ENCODE measurements at places on chromosomes 2 and 18. TPM values are rescaled to one million over a fixed set of nuclear protein-coding genes. Genes with fewer than 3 reads are reported as not detected.
A peak's percentile ranks its signal among the peaks of the same experiment; 100 is the strongest.

DNA sequence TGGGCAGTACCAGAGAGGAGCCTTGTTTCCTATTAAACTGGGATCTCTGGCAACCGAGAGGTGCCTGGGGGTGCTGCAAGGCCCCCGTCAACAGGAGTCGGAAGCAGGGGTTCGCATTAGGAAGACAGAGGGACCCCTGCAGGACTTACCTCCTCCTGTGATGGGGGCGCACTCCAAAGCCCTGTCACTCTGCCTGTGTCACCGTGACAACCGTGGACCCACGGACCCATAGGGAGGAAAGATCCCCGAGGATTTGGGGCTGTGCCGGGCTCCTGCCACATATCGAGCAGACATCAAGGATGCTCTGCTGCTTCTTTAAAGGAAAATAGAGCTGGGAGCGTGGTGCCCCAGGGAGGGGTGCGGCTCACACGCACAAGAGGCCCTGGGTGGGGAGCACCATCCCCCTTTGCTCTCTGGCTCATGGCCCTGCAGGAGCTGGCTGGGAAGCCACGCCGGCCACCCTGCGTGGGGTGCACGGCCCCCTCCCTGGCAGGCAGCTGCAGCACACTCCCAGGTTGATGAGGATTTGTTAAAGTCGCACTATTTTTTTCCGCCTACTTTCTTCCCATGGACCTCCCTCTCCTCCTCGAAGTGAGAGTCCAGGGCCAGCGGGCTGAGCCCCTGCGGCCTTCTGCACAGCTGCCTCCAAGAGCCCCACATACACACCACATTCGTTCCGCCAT lies 167.5 kb downstream of the TWIST2 start:
- no peak overlapping the region for H3K4me3 ChIP-seq
- peaks cover 5% of the 10 kb centered on the region for H3K27me3 ChIP-seq
- no peak for DNase-seq
- no peaks in the 10 kb centered on the region for H3K4me1 ChIP-seq
- H3K27ac ChIP-seq = no peak overlapping the region

GRCh38 chr2:191696001-191696400 lies 18.1 kb downstream of the NABP1 start:
- H3K4me3 ChIP-seq = no peak overlapping the region
- no peak for DNase-seq
- H3K4me1 ChIP-seq = peaks cover 7% of the 10 kb centered on the region
- no peak overlapping the region for H3K27ac ChIP-seq
- H3K36me3 ChIP-seq = peaks cover 7% of the 10 kb centered on the region

- DNase-seq = no peak
- no peaks in the 10 kb centered on the region for H3K36me3 ChIP-seq
- no peak overlapping the region for H3K4me3 ChIP-seq
- H3K27ac ChIP-seq = no peak overlapping the region
- H3K27me3 ChIP-seq = peaks cover 5% of the 10 kb centered on the region
Measured at GRCh38 chr2:232377319-232377718, 1.2 kb upstream of the ALPP start.

- no peak overlapping the region for H3K27ac ChIP-seq
- H3K4me3 ChIP-seq = no peak overlapping the region
Measured at GRCh38 chr2:176557821-176558220, 288.6 kb downstream of the MTX2 start.

DNA sequence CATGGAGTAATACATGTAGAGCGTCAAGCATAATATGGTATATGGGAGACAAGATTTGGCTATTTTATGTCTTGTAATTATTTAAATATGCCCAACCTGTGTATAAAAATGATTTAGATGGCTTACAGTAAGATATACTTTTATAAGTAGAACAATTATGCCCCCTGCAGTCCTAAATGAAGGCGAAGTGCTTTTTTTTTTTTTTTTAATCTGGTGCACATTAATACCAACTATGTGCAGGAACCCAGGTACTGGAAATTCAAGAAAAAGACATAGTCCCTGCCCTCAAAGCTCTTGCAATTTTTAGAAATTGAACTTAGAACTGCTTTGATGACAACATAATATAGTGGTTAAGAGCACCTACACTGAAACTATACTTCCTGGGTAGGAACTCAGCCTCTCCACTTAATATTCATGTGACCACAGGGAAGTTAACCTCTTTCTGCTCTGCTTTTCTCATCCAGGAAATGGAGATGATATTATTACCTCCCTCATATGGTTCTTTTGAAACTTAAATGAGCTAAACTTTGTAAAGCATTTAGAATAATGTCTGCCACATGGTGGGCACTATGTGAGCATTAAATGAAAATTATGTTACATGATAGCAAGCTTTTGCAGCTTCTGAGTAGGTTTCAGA lies 38.1 kb downstream of the AFTPH start:
- H3K4me1 ChIP-seq = peaks cover 24% of the 10 kb centered on the region
- no peak overlapping the region for H3K4me3 ChIP-seq
- no peaks in the 10 kb centered on the region for H3K27me3 ChIP-seq
- peak; percentile 29 for DNase-seq
- H3K27ac ChIP-seq = no peak overlapping the region

- DNase-seq = no peak
- H3K27me3 ChIP-seq = no peaks in the 10 kb centered on the region
- H3K4me1 ChIP-seq = no peaks in the 10 kb centered on the region
- H3K4me3 ChIP-seq = no peak overlapping the region
Measured at GRCh38 chr2:118614841-118615271, 232.6 kb downstream of the EN1 start.

- H3K4me1 ChIP-seq = peaks cover 9% of the 10 kb centered on the region
- peak; percentile 5 for DNase-seq
- H3K27ac ChIP-seq = no peak overlapping the region
Measured at GRCh38 chr2:9002637-9003365, 683 bp downstream of the MBOAT2 start.

DNA sequence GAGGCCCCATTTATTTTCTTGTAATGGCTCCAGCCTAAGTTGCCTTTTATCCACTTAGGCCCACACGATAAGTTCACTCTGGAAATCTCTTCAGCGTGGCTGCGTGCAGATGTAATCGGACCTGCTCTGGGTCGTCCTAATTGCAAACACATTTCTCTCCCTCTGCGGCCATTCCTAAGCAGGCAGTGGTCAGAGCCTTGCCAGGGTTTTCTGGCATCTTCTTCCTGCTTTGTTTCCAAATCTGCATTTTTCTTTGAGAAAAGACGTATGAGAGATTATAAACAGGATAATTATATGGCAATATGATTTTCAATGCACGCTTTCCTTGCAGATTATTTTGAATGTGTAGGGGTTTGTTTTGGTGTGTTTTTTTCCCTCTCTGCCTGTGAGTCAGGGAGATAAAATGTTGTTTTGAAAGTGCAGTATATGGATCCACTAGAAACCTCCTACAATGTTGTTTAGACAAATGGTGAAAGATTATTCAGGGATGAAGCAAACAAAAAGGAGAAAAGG lies 239.4 kb upstream of the TANK start:
- no peak for DNase-seq
- H3K27me3 ChIP-seq = no peaks in the 10 kb centered on the region
- H3K36me3 ChIP-seq = no peaks in the 10 kb centered on the region
- H3K4me1 ChIP-seq = no peaks in the 10 kb centered on the region

DNA sequence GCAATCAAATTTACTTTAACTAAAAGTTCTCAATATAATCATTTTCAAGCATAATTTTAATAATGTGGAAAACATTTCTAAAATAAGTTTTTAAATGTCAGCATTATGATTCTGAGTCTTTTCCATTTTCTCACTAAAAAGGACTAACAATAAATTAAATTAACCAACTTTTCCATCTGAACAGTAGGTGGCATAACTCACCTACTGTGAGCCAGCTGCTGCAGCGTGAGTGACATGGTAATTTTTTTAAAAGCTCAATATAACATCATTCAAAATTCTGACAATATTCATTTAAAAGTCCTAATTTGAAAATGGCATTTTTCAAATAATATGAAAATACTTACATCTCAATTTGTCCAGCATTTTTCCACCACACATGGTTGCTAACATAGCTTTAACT lies 66.5 kb downstream of the DTNB start:
- no peaks in the 10 kb centered on the region for H3K36me3 ChIP-seq
- no peak overlapping the region for H3K4me3 ChIP-seq
- H3K4me1 ChIP-seq = no peaks in the 10 kb centered on the region
- DNase-seq = no peak

GRCh38 chr2:143720095-143720664 lies 591.0 kb downstream of the ARHGAP15 start:
- H3K4me3 ChIP-seq = no peak overlapping the region
- peaks cover 3% of the 10 kb centered on the region for H3K36me3 ChIP-seq
- H3K27ac ChIP-seq = no peak overlapping the region
- H3K27me3 ChIP-seq = no peaks in the 10 kb centered on the region
- H3K4me1 ChIP-seq = peaks cover 22% of the 10 kb centered on the region

- peaks cover 2% of the 10 kb centered on the region for H3K27me3 ChIP-seq
- no peak overlapping the region for H3K4me3 ChIP-seq
- peaks cover 5% of the 10 kb centered on the region for H3K36me3 ChIP-seq
- no peak overlapping the region for H3K27ac ChIP-seq
Measured at GRCh38 chr2:95260028-95261023, 13.9 kb upstream of the PROM2 start.

- no peaks in the 10 kb centered on the region for H3K4me1 ChIP-seq
- H3K27me3 ChIP-seq = peaks cover 4% of the 10 kb centered on the region
- no peak overlapping the region for H3K4me3 ChIP-seq
- DNase-seq = no peak
- H3K27ac ChIP-seq = no peak overlapping the region
Measured at GRCh38 chr2:36697424-36698066, 1.0 kb downstream of the VIT start.

- no peaks in the 10 kb centered on the region for H3K27me3 ChIP-seq
- H3K36me3 ChIP-seq = peaks cover 39% of the 10 kb centered on the region
- no peak for DNase-seq
- no peak overlapping the region for H3K4me3 ChIP-seq
- H3K27ac ChIP-seq = no peak overlapping the region
- no peaks in the 10 kb centered on the region for H3K4me1 ChIP-seq
Measured at GRCh38 chr2:39733070-39733674, 45.9 kb downstream of the THUMPD2 start.

GRCh38 chr2:201135386-201135785 lies 19.4 kb downstream of the CFLAR start:
- H3K36me3 ChIP-seq = peaks cover 50% of the 10 kb centered on the region
- H3K27ac ChIP-seq = peak overlapping the region; percentile 91

GRCh38 chr2:145007093-145007959 lies 487.4 kb upstream of the ZEB2 start:
- H3K27me3 ChIP-seq = no peaks in the 10 kb centered on the region
- H3K4me1 ChIP-seq = no peaks in the 10 kb centered on the region
- H3K4me3 ChIP-seq = no peak overlapping the region
- no peak for DNase-seq
- H3K36me3 ChIP-seq = no peaks in the 10 kb centered on the region
- no peak overlapping the region for H3K27ac ChIP-seq

GRCh38 chr2:226488034-226488433 lies 311.6 kb downstream of the IRS1 start:
- no peak overlapping the region for H3K27ac ChIP-seq
- no peaks in the 10 kb centered on the region for H3K27me3 ChIP-seq
- DNase-seq = no peak

The SETBP1 gene
- 4.3 TPM for polyA plus RNA-seq

The LBX2 gene
- not detected for polyA plus RNA-seq

The OBSL1 gene
- polyA plus RNA-seq = not detected

The OR6B2 gene
- not detected for polyA plus RNA-seq

The INHA gene
- not detected for polyA plus RNA-seq

The TMEM18 gene
- 37.1 TPM for polyA plus RNA-seq

The ASB18 gene
- polyA plus RNA-seq = not detected

The RTKN gene
- polyA plus RNA-seq = 5.8 TPM

The NEB gene
- polyA plus RNA-seq = not detected

The ACOXL gene
- polyA plus RNA-seq = not detected
